ENCODE measurements at places on chromosomes 7 and 10. TPM values are rescaled to one million over a fixed set of nuclear protein-coding genes. Genes with fewer than 3 reads are reported as not detected.

DNA sequence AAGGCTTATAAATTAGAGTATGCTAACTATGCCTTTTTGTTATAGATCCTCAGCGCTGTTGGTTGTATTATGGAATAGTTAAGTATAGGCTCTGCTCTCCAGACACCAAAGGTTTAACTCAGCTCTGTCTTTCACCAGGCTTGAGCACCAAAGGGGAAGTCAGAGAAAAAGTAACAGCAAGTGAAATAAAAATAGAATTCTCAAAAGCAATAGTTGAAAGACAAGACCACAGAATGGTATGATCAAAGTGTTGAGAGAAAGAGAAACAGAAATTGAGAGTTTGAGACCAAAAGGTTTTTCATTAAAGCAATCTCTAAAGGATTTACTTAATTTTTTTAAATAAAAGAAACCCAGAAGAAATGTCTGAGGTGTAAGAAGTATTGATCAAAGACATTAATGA lies 529.8 kb upstream of the C7orf33 start:
- no peak for DNase-seq

- DNase-seq: no peak
Measured at GRCh38 chr7:107667341-107667740, 6.7 kb downstream of the SLC26A4 start.

DNA sequence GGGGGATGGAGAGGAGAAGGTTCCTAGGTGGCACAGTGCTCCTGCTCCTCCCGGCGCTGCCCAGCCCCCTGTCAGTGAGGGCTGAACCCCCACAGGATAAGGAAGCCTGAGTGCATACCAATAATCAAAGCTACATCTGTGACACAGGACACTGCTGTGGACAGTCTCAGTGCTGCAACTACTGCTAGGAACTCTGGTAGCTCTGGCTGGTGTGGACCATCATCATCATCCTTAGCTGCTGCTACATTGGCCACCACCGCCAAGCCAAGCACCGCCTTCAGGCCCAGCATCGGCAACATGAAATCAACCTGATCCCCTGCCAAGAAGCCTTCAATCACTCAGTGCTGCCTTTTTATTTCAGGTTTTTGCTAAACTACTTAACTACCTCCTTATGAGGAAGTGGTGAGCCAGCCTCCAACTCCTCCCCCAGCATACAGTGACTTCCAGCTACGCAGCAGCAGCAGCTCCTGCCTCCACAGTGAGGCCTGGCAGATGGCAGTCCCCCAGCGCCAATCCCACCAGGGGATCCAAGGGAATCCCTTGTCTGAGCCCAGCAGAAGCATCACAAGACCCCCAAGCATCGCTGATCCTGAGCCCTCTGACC lies 32.1 kb upstream of the SLC26A4 start:
- DNase-seq: no peak

GRCh38 chr10:71632200-71632820 lies 87.3 kb downstream of the C10orf105 start:
- DNase-seq: no peak

- no peak for DNase-seq
Measured at GRCh38 chr7:98628418-98628817, 11.3 kb downstream of the NPTX2 start.

GRCh38 chr10:100728928-100729861 lies 16.2 kb upstream of the PAX2 start:
- DNase-seq: no peak

DNA sequence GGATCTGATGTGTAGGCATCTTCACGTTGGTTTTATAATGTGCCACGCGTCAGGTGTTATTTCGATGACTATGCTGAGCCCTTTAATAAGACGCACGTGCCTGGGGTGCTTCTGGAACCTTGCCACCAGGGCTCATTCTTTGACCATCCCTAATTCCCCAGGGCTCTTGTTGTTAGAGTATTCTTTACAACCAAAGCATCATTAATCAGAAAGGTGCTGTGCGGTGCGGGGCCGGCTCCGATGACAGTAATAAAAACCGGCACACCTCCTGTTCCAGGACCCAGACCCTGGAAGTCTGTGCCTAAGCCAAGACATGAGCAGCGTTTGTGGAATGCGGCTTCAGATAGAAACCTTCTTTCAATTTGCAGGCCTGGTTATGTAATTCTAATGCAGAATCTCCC lies 58.4 kb downstream of the MGMT start:
- DNase-seq: no peak

DNA sequence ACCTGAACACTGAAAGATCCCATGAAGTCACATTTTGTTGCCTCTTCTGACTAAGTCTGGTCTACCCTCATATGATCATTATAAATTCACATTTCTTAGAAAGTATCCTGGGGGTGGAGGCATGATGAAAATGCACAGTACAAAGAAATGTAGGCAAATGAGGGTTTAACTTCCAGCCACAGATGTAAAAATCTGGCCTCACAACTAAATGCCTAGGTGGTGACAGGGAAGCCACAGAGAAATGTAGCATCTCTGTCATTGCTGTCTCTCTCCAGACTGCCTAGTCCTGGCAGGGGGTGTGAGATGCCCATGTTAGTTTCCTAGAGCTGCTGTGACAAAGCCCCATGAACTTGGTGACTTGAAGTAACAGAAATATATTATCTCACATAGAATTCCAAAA lies 395.9 kb downstream of the SORCS3 start:
- DNase-seq: no peak

DNA sequence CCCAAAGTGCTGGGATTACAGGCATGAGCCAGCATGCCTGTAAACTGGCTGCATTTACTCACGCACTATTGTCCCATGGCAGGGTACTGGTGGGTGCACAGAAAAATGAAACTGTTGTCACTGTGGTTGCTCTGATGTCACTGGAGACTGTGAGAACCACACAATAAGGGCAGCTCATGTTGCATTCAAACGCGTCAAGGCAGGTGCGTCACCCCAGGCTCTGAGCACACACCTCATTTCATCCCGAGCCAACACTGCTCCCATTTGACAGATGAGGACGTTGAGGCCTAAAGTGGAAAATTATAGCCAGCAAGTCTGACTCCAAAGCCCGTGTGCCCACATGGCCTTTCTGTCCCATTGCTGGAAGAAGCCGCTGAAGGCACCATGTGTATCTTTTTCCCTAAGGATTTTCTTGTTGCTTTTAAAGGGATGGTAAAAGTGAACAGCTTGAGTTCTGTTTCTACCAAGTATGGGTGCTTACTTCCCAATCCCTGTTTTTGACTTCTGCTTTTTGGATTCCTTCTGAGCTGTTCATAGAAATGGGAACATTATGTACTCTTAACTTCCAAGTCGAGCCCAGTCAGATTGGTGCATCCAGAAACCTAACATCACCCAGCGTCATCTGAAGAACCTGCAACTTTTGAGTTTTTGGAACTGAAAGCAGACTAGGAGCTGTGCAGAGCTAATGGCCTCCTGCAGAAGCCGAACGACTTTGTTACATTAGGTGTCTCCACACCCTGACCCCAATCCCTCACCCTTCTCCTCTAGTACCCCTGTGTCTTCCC lies 60.1 kb upstream of the CARD11 start:
- no peak for DNase-seq

DNA sequence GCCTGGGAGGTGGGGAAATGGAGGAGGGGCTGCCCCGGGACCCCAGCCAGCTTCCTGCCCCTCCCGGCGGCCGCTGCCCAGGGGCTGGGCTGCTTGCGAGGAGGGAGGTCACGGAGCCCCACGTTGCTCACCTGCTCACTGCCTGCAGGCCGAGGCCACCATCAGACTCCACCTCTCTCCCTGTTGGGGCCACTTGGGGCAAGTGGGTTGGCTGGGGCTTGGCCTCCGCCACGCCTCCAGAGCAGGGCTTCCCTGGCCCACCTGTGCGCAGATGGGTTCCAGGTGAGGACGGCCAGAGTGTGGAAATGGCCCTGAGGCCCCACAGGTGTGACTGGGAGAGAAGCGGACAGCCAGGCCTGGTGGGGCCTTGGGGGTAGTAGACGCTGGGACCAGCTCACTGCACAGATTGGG lies 82.8 kb upstream of the DIP2C start:
- no peak for DNase-seq

DNA sequence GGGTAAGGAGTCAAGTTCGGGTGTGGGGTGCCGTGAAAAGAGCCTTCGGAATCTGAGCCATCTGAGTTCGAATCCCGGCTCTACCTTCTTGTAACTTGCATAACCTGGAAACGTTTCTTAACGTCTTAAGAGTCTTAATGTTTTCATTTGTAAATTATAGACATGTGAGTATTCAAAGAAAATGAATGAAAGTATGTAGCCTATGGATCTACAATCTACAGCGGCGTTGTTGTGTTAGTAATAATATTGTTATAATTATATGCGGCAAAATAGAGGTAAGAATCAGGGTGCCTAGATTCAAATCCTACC lies 559 bp downstream of the VTI1A start:
- no peak for DNase-seq

DNA sequence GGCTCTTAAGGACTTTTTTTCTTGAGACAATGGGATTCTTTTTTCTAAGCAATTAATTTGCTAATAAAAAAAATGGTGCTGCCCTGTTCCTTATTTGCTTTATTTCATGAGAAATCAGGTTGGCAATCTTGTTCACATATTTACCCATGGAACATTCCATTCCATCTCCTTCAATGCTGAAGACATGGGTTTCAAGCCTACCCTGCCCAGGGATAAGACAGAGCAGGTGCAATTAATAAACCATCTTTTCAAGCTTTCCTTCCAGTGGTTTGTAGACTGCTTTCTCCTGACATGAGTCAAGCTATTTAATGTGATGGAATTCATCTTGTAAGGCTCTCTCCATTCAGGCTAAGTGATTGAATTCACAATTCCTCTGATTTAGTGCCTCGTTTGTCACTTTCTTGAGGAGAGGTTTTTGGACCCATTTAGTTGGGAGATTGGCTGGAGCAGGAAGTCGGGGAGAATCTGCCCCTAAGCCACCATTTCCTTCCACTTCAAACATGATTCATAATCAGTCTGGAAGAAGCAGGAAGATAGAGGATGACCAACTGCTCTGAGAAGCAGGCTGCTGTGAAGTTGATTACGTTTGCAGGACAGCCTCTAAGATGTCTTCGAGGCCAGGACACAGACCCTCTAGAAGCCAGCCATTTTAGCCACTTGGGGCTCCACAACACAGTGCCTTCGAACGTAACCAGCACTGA lies 552.4 kb upstream of the GALNT17 start:
- DNase-seq: no peak

GRCh38 chr7:129804111-129804889 lies 148.5 kb downstream of the UBE2H start:
- DNase-seq: no peak

DNA sequence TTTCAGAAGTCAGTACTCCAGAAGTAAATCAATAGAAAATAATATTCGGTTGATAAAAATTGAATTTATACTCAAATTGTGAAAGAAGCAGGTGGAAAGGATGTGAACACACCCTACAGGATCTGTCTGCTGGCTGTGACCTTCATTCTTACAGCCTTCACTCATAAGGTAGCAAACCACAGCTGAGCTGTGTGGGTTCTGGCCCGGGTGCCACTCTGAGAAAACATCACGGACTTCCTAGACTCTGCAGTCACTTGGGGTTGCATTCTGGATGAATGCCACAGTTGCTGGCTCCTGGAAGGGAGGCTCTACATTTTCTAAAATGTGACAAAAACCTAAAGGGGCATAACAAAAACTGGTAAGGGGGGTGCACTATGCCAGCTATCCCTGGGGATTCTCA lies 36.0 kb upstream of the ABLIM1 start:
- no peak for DNase-seq

- DNase-seq: no peak
Measured at GRCh38 chr7:100016215-100016901, 962 bp downstream of the ZKSCAN1 start.

The TMEM168 gene
- total RNA-seq: 29.8 TPM

The VSIR gene
- 46.7 TPM for total RNA-seq

The CALML5 gene
- not detected for total RNA-seq

The CPEB3 gene
- total RNA-seq: 4.3 TPM

The PITX3 gene
- total RNA-seq: not detected

The ZPBP gene
- total RNA-seq: not detected

The HBP1 gene
- total RNA-seq: 68.8 TPM

The STAG3 gene
- total RNA-seq: 3.7 TPM

All from left lung (tissue), 14 donors.